ENCODE measurements at places on chromosomes 5 and 9.

GRCh38 chr5:10662083-10662482 is 98.2 kb downstream of the ANKRD33B start:
- no peak for DNase-seq

DNA sequence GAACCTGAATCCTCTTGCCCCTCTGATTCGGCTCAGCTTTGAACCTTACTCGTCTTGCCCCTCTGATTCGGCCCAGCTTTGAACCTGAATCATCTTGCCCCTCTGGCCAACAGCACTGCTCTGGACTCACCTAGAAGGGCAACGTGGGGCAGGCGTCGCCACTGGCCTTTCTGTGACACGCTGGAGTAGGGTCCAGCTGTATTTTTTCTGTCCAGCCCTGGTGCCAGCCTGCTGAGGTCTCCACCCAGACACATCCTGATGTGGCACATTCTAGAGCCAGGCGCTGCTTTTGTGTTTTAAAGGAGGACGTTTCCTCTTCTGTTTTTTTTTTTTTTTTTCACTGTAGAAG is 15.2 kb upstream of the CPEB4 start:
- no peak for DNase-seq

- DNase-seq: no peak
Observed at GRCh38 chr5:157285310-157286035, 19.6 kb downstream of the CYFIP2 start.

- no peak for DNase-seq
Observed at GRCh38 chr9:124500028-124500795, 7.0 kb downstream of the NR5A1 start.

DNA sequence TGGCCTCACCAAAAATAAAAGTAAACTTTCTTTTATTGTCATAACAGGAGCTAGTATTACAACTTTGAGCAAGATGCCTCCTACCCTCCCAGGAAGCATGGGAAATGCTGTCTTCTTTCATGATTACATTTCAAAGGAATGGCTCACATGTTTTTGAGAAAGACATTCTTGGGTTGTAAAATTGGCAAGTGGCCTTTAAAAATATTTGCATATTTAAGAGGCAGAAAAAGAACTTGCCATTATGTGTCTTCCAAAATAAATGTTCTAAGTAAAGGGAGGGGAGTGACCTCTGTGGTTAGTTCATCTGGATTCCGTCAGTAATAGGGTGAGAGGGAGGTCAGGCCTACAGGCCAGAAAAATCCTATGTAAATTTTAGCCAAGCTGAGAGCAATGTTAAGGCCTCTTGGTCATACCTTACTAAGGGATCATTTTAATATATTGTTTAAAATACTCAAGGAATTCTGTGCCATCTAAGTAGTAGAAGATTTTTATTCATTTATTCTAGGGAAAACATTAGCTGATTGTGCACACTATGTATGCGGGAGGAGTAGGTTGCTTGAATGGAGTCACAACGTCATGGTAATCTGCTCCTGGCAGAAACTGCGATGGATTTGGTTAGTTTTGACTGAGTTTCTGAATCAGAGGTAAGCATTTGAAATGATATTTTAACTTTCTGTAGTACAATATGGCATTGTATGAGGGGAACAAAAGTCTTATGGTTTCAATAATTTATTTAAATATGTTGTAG is 1485.7 kb upstream of the CDH9 start:
- no peak for DNase-seq

DNA sequence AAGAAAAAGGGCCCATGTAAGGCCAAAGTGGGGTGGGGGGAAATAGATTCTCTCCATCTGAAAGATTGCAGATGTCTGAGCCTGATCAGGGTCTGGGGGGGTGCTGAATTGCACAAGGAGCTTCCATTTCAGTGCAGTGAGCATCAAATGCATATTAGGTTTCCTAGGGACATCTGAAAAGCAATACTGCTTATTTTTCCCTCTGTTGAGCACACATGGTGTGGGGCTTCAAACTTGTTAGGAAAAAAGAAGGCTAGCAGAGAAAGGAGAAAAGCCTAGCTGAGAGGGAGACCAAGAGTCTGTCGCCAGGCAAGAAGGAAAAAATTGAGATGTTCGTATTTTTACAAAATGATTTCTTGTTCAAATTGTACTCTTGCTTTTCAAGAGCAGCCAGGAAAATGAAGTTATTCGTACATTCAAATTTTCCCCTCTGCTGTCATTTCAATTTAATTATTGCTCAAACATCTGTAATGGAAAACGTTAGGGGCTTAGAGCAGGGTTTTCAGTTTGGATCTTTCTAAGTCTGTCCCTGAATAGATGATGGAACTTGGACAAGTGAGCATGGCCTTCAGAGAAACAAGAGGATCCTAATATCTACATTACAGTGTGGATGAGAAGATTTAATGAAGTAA is 191.9 kb upstream of the GAS1 start:
- DNase-seq: no peak

GRCh38 chr5:90709323-90710155 is 150.9 kb downstream of the ADGRV1 start:
- DNase-seq: no peak

GRCh38 chr5:143361438-143361837 is 42.0 kb downstream of the NR3C1 start:
- DNase-seq: no peak
